Activated T-cell treated with anti-CD3 and anti-CD28 coated beads, Interleukin-2, amount 50 U/mL, for 72 hours (primary cell): ENCODE measurements at places on chromosomes 6 and 20. TPM values are rescaled to one million over a fixed set of nuclear protein-coding genes. Genes with fewer than 3 reads are reported as not detected.

GRCh38 chr6:97322811-97323210 lies 39.8 kb upstream of the MMS22L start:
- DNase-seq = no peak

Gene GPX6
- not detected for total RNA-seq

DNA sequence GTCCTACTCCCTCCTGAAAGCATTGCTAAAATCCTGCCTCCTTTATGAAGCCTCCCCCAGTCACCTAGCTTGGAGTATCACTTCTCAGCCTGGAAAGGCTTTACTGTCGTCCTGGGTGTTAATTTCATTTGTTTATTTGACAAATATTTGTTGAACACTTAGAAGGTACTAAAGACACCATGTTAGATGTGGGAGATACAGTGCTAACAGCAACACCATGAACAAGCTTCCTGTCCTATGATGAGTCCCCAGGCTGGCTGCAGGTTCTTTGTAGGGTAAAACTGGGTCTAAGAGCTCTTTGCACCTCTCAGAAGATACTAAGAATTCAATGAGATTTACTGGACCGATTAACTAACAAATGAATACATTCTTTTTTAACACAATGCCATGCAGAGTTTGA lies 109.2 kb upstream of the TMEM170B start:
- no peak for DNase-seq

- DNase-seq = no peak
Observed at GRCh38 chr6:81857812-81858211, 105.3 kb upstream of the TENT5A start.

Gene VSX1
- not detected for total RNA-seq

DNA sequence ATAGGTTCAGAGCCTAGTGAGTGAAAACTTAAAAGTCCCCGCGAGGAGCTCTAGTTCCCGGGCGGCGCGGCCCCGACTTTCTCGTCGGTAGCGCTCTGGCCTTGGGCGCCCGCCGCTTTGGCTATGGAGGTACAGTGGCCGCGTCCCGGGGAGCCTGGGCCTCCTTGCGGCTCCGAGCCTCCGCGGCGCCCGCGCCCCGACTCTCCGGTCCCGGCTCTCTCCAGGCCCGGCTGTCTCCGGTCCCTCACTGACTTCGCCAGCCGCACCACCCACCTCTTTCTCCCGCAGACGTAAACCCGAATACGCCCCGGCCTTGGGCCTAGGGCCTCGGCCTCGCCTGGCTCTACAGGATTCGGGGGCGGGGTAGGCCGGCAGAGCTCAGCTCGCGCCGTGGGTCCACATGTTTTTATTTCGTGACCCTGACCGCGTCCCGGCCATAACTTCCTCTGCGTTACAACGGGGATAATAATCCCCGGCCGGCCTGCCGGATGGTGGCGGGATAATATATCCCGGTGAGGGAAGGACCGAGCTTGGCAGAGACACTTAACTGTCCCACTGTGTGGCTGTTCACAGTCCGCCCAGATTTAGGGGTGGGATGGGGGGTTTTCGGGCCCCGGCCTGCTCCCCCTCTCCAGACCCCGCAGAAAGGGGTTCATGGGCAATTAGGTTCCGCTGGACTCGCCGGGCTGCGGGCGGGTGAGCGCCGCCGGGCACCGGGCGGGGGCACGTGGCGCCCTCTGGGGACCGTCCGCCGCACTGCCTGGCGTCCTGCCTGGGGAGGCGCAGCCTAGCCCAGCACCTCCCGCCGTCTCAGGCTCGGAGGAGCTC lies 10.0 kb upstream of the TBX18 start:
- DNase-seq = peak; percentile 64

Gene LINC00237
- 0.41 TPM for total RNA-seq

Gene TMEM151B
- total RNA-seq = not detected

DNA sequence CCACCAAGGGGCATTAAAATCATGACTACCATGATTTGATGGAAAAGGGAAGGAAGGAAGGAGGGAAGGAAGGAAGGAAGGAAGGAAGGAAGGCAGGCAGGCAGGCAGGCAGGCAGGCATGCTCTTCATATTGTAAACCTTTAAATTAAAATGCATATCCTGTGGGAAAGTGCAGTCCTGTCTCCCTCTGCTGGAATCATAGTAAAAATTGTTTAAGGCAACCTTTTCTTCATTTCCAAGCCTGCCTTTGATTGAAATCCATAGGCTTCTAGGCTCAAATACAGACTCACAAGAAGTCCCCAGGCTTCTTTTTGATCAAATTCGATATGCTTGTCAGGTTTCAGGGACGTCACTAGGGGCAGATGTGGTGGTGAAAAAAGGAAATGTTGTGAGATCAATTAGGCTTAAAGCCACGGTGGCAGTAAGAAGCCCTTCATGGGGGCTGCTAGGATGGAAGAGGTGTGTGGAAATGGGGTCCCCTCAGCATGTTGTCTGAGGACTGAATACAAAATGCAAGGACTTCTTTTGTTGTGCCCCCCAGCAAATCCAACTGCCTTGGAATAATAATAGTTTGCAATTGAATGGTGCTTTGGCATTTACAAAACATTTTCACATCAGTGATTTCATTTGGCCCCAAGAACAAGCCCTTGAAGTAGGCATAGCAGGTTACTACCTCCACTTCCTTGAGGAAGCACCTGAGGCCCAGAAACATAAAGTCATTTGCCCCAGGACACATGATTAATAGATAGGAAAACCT lies 25.6 kb upstream of the GABRR1 start:
- no peak for DNase-seq

- DNase-seq = no peak
Observed at GRCh38 chr20:60219984-60220562, 261.9 kb downstream of the CDH26 start.

- no peak for DNase-seq
Observed at GRCh38 chr6:28812778-28813569, 110.8 kb downstream of the TRIM27 start.

Gene HLA-DPA1
- 25.8 TPM for total RNA-seq

- DNase-seq = no peak
Observed at GRCh38 chr6:52190409-52190808, 4.2 kb downstream of the IL17A start.

- DNase-seq = no peak
Observed at GRCh38 chr6:167000759-167001158, 1.6 kb downstream of the CEP43 start.

Gene FAM184A
- total RNA-seq = 18.5 TPM

Gene SNAP25
- total RNA-seq = 5.6 TPM

DNA sequence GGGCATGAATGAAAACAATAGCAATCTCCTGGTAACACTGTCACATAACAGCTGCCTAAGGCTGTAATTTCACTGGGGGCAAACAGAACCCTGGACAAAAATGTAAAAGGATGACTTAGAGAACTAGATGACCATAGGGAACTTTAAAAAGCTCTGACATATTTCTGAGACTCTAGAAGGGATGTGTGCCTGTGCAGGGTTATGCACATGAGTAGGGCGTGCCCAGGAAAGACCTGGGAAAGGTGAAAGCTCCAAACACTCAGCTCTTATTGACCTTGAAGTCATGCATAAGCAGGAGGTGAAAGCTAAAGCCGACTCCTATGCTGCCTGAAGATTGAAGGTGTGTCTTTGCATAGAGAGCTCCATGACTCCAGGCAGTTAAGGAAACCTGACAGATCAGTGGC lies 118.4 kb upstream of the BTBD3 start:
- DNase-seq = no peak

DNA sequence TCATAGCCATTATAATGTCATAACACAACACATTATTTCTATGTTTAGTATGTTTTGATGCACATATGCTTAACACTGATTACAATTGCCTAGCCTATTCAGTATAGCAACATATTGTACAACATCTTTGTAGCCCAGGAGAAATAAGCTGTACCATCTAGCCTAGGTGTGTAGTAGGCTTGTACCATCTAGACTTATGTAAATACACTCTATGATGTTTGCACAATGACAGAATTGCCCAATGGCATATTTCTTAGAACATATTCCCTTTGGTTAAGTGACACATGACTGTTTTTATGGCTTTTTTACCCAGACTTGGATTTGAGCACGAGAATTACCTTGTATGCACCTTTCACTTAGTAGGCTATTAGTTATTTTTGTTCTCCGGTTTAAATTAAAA lies 64.5 kb upstream of the HIVEP1 start:
- no peak for DNase-seq

Gene MRPS18B
- 109 TPM for total RNA-seq

DNA sequence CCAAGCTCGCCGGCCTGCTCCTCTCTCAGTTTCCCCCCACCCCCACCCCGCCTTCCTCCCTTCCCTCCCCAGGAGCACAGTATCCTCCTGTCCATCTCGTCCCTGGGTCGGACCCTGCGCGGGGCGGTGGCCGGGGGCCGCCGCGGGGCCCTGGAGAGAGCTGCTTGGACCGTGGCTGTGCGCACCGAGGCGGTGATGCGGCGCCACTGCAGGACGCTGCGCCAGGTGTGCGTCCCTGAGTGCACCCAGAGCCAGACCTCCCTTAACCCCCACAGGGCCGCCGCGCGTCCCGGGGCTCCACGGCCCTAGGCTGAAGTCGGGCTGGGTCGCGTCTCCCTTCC lies 2.2 kb downstream of the C20orf204 start:
- no peak for DNase-seq

- DNase-seq = no peak
Observed at GRCh38 chr6:148790817-148791216, 44.0 kb downstream of the UST start.

DNA sequence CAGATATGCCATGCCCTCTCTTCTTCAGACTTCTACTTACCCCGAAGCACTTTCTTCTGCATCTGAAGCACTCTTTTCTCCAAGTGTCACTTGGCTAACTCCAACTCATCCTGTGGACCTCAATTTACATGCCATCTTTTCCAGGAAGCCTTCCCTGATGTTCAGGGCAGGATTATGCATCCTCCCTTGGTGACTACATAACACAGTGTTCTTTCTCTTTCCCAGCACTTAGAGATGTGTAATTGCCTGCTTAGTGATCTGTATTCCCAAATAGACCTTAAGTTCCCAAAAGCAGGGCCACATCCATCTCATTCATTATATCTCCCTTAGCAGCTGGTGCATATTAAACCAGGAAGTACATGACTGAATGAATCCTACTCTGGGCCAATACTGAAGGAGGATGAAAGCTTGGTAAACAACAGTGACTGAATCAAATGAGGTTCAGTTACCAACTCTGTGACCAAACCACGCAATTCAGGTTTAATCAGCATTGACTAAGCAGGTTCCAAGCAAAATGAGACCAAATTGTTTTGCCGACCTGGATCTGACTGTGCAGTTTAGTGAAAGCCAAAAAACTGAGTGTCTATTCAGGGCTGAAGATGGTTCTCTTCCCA lies 121.4 kb upstream of the TCF21 start:
- no peak for DNase-seq

DNA sequence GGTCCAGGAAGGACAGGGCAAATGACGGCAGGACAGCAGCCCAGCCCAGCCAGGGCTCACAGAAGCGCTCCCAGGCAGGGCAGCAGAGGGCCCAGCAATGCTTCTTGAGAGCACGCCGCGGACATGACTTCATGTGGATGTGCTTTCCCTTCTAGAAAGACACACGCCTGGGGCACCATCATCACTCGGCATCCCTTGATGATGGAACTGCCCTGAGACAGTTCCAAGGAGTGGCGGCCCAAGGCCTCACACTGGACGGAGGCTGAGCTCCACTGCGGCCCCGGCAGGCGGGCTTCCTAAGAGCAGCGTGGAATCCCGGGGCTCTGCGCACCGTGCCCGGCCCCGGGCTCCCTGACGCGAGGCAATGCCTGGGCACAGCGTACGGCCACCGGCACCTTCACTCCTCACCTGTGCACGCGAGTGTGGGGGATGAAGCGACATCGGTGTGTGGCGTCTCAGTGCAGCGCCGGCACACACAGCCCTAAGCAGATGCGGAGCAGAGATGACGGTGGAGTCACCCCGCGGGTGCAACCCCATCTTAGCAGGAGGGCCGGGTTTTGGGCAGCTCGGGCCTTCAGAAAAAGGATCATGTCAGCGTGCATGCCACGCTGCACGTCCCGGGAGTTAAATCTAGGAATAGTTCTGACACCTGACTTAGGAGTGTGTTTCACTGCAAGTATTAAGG lies 86.6 kb downstream of the THBS2 start:
- no peak for DNase-seq

DNA sequence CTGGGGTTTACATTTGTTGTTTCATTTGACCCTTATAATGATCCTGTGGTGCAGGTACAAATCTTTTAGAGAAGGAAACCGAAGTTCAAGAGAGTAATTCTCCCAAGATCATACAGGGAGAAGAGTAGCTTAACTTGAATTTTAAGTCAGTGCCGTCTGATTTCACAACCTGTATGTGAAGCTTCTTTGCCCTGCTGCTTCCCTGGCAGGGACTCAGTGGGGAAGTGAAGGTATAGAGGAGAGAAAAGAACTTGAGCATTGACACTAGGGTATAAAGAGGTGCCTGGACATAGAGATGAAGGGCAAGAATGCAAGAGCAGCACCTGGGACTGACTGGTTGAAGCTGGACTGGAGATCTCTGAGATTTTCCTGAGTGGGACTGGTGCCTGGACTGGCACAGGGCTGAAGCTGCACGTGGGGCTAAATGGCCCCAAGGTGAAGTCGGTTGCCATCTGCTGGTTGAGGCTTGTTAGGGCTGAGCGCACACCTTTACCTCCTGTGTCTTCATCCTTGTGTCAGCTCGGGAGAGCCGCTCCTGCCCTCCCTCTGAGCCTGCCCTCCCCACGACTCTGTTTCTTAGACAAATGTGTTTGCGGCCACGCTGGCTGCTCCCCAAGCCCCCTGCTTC lies 41.8 kb downstream of the FARS2 start:
- DNase-seq = peak; percentile 70

DNA sequence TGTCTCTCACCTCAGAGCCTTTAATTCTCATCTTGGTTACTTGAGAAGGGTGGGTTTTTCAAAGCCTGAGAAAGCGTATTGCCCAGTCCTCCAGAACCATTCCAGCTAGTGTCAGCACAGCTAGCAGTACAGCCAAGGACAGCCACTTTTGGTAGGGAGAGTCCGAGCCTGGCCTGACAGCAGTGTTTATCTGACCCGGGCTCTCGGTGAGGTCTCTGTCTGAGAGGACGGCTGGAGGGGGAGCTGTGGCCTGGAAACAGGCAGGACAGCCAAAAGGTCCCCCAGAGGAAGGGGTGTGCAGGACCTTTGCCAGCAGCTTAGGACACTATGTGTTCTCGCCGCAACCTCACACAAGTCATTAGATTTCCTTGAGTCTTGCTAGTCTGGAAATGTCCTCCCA lies 38.8 kb downstream of the LYRM2 start:
- no peak for DNase-seq

Gene MATN4
- 5.1 TPM for total RNA-seq

GRCh38 chr20:57030611-57031600 lies 235.5 kb downstream of the BMP7 start:
- no peak for DNase-seq

Gene HLA-DQA1
- 2.2 TPM for total RNA-seq

Gene ELOVL4
- total RNA-seq = 1.8 TPM

- no peak for DNase-seq
Observed at GRCh38 chr20:11813106-11813890, 104.4 kb upstream of the BTBD3 start.
